GM13976 (cell line): ENCODE measurements at places on chromosomes 1 and 21.
A peak's percentile ranks its signal among the peaks of the same experiment; 100 is the strongest.

DNA sequence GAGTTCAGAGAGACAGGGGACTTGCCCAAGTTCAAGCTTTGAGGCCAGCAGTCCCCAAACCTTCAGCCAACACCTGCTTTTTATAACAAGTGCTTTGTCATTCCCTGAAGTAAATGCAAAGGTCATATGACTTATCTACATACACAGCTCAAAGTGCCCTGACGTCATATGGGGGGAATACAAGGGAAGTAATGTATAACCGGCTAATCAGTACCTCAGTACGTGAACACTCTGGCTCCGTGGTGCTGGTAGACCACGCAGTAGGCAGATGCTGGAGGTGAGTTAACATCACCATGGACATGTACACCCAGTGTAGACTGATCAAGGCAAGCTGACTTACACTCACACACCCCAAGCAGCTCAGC lies 60.0 kb downstream of the BACE2 start:
- no peak for DNase-seq

DNA sequence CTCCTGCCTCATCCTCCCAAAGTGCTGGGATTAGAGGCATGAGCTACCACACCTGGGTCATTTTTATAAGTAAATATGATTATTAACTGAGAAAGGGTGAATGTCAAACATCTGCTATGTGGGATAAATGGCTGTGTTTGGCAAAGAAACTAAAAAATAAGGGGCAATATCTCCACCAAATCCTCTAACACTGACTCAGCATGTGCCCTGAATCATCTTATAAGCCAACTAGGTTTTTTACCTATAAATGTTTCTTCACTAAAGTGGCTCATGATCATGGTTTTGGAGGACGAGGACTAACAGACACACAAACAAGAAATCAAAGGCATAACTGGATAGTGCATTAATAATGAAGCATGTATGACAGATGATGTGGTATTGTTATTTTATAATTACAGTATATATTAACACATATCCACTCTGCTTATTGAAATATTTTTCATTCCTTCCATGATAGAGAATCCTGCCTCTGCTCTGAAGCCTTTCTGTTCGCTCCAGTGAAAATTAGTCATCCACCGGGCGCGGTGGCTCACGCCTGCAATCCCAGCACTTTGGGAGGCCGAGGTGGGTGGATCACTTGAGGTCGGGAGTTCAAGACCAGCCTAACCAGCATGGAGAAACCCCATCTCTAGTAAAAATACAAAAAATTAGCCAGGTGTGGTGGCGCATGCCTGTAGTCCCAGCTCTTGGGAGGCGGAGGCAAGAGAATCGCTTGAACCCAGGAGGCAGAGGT lies 11.7 kb upstream of the ARHGAP29 start:
- DNase-seq: no peak

DNA sequence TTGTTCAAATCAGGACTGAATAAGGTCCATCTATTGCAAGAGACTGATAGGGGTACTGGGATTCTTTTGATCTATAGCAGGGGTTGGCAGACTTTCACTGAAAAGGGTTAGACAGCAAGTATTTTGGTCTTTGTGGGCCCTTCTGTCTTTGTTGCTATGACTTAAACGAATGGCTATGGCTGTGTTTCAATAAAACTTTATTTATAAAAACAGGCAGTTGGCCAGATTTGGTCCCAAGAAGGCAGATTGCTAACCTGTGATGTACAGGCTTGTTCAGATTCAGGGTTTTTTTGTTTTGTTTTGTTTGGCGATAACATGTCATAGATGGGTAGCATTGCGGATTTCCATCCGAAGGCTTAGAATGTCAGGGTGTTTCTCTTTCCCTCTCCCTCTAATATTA lies 3.9 kb upstream of the BACE2 start:
- no peak for DNase-seq

- peak; percentile 61 for DNase-seq
Observed at GRCh38 chr1:50423670-50424000, 392 bp upstream of the DMRTA2 start.

- no peak for DNase-seq
Observed at GRCh38 chr1:216807696-216808095, 84.5 kb upstream of the ESRRG start.

DNA sequence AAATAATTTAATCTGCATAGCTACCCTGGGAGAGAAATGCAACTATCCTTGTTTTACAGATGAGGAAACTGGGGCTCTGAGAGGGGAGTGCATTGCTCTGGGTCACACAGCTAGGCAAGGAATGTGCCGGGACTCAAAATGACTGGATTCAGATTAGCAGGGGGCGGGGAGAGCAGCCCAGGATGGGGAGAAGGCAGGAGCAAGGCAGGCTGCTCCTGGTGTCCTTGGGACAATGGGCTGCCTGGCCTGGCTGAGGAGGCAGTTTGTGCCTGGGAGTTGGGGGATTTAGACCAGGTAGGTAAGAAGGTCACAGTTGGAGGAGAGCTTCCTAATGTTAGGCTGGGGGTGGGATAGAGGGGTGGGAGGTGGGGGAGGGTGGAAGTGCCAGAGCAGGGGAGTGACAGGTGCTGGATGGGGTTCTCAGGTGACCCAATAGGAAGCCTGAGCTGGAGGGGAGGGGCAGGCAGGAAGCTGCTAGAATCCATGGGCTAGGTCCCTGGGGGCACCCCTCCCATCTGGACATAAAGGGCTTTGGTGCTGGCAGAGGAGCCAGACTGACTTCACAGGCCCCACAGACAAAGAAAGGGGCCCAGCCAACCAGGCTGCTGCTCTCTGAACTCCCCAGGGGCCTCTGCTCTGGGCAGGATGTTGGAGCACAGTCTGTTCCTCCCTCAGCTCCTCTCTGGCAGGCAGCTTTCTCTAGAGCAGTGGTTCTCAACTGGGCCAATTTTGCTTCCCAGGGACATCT lies 29.0 kb downstream of the TRIM62 start:
- peak; percentile 55 for DNase-seq

DNA sequence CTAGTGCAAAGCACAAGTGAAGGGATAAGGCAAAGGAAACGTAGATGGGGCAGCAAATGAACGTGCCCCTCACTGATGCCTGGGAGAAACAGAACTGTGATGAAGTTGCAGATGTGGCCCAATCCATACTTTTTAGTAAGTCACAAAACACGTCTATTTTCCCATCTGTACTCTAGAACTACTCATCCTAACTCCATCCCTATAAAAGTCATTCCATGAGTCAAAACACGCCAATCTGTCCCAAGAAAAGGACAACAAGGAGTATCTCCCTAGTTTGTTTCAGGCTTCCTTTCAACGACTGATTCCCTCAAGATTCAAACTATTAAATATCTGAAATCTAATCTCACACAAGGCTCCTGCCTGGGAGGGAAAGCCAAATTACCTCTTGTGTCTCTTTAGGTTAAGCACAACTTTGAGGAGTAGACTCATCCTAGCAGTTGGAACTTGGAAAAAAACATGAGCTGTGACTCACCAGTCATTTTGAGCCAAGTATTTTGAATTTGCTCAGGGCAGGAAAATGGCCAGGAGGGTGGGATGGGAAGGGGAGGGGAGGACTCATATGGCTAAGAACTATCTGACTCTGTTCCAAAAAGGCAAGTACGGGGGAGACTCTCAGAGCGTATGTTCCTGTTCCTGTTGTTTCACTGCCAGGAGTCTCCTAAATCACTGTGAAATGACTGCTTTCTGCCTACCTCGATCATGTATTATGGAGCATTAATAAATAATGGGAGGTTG lies 214.5 kb upstream of the CAMK1G start:
- no peak for DNase-seq

- DNase-seq: no peak
Observed at GRCh38 chr21:16455978-16456377, 726.2 kb downstream of the USP25 start.

- peak; percentile 34 for DNase-seq
Observed at GRCh38 chr1:65068202-65069010, 79.6 kb upstream of the AK4 start.

GRCh38 chr1:28457678-28458077 lies 48.2 kb upstream of the RCC1 start:
- DNase-seq: no peak
